ENCODE measurements at places on chromosomes 3 and 15.

- DNase-seq: no peak
These were observed 197.1 kb downstream of the EPHB1 start for GRCh38 chr3:134992180-134992579.

DNA sequence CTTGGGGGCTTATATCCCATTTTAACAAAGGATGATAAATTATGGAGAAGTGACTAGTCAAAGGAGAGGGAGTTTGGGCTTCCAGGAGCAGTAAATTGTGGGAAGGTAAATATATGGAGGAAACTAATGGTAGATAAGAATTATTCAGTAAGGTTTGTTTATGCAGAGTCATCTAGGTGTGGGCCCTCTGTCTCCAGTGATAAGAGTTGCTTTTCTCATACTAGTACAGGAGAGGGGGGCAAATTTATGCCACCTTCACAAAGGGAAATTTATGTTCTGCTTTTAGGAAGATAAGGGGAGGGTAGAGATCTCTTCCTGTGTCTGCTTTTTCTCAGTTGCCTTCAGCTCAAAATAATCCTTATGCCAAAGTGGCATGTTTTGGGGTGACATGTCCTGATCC, 383.7 kb upstream of the PPP2R3A start:
- DNase-seq: no peak

GRCh38 chr15:87357637-87358313, 898.8 kb downstream of the NTRK3 start:
- DNase-seq: no peak

- DNase-seq: no peak
These were observed 5.4 kb upstream of the ACSBG1 start for GRCh38 chr15:78239811-78240210.

DNA sequence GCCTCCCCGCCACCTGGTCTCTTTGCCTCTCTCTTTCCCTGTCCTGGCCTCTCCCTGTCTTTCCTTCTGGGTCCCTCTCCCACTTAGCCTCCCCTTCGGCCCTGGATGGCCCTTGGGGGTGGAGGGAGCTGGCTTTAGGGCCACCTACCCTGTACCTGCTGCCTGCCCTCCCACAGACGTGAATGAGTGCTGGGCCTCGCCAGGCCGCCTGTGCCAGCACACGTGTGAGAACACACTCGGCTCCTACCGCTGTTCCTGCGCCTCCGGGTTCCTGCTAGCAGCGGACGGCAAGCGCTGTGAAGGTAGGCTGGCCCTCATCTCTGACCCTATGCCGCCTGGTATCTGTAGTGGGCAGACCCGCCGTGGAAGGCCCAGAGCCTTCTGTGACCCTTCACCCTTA, 80.7 kb downstream of the FBLN2 start:
- no peak for DNase-seq
